T-helper 17 cell (primary cell): ENCODE measurements at places on chromosomes 12 and 14.

- no peak for DNase-seq
Observed at GRCh38 chr12:47652521-47653234, 53.2 kb downstream of the RPAP3 start.

DNA sequence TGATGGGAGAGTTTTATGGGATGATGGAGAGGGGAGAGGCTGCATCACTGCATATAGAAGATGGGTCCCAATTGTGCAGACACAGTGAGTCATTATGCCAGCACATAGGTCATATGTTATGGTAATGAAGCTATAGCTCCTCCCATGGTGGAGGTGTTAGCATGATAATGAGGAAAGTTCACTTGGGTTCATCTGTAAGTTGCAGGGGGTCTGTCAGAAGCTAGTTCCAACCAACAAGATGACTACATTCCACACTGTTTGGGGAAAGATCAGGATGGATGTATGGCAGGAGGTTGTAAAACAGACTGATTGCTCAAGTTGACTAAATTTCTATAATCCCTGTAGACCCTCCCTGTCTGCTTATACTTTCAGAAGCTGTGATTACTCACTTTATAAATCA lies 561.3 kb downstream of the C12orf50 start:
- DNase-seq = no peak

GRCh38 chr12:13128291-13128965 lies 25.0 kb upstream of the GSG1 start:
- no peak for DNase-seq

- DNase-seq = no peak
Observed at GRCh38 chr12:45051572-45052125, 750 bp upstream of the DBX2 start.

- no peak for DNase-seq
Observed at GRCh38 chr14:51895375-51895774, 35.0 kb downstream of the GNG2 start.

- DNase-seq = no peak
Observed at GRCh38 chr12:49973361-49973830, 649 bp downstream of the AQP6 start.

DNA sequence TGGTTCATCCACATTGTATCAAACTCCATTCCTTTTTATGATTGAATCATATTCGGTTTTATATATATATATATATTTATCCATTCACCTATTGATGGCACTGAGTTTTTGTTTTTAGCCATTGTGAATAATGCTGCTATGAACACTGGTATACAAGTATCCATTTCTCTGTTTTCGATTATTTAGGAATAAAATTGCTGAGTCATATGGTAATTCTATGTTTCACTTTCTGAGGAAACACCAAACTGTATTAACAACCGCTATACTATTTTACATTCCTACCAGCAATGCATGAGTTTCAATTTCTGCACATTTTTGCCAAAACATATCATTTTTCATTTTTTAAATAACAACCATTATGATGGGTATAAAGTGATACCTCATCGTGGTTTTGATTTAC lies 104.7 kb downstream of the C12orf42 start:
- DNase-seq = no peak

- no peak for DNase-seq
Observed at GRCh38 chr14:67405771-67406170, 6.2 kb downstream of the PLEK2 start.

DNA sequence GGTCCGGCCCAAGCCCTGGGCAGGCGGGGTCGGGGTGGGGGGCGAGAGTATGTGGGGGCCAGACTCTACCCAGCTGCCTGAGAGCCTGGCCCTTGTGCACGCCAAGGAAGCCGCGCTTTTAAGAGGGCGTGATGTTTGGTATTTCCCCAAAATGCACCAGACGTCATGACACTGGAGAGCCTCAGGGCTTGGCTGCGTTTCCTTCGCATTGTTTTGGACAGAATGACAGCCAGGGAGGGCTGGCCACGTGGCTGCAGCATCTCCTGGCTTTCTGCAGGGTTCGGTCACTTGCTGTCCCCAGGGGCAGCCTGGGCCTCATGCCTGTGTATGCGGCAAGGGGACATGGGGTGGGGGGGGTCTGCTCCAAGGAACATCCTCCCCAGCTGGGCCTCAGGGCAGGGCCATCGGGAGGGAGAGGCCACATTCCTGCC lies 16.1 kb upstream of the NUDT14 start:
- DNase-seq = no peak

- DNase-seq = no peak
Observed at GRCh38 chr12:90045559-90045958, 336.9 kb upstream of the ATP2B1 start.

GRCh38 chr12:52296572-52297215 lies 5.4 kb upstream of the KRT81 start:
- DNase-seq = no peak
